ENCODE measurements at places on chromosomes 1 and 21. TPM values are rescaled to one million over a fixed set of nuclear protein-coding genes. Genes with fewer than 3 reads are reported as not detected.

- no peak for DNase-seq
- no peaks in the 10 kb centered on the region for H3K36me3 ChIP-seq
- no peak overlapping the region for H3K4me3 ChIP-seq
- H3K4me1 ChIP-seq = no peaks in the 10 kb centered on the region
- no peaks in the 10 kb centered on the region for H3K27me3 ChIP-seq
- H3K27ac ChIP-seq = no peak overlapping the region
Measured at GRCh38 chr1:186059311-186059710, 315.7 kb downstream of the TPR start.

S100A5 gene
- total RNA-seq = not detected

DNA sequence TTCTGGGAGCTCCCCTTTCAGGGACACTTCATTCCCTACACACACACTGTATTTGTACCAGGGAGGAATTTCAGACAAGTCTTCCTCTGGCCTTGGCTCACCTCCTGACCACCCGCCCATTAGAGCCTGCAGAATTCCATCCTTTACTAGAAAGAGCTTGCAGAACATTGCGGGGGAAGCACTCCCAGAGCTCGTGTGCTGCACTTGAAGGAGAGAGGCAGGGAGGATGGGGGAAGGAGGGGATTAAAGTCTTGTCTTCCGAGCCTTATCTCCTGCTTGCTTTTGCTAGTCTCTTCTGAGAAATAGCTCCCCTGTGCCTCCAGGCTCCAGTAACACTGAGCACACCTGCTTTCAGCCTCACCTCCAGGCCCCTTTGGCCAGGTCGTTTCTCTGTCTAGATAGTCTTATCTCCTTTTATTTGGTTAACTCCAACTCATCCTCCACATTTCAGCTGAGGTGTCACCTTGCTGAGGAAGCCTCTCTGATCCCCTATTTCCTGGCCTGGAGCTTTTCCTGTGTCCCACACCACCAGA, 62.0 kb downstream of the PCNX2 start:
- no peak overlapping the region for H3K27ac ChIP-seq
- DNase-seq = no peak
- H3K4me1 ChIP-seq = no peaks in the 10 kb centered on the region
- no peak overlapping the region for H3K4me3 ChIP-seq

DNA sequence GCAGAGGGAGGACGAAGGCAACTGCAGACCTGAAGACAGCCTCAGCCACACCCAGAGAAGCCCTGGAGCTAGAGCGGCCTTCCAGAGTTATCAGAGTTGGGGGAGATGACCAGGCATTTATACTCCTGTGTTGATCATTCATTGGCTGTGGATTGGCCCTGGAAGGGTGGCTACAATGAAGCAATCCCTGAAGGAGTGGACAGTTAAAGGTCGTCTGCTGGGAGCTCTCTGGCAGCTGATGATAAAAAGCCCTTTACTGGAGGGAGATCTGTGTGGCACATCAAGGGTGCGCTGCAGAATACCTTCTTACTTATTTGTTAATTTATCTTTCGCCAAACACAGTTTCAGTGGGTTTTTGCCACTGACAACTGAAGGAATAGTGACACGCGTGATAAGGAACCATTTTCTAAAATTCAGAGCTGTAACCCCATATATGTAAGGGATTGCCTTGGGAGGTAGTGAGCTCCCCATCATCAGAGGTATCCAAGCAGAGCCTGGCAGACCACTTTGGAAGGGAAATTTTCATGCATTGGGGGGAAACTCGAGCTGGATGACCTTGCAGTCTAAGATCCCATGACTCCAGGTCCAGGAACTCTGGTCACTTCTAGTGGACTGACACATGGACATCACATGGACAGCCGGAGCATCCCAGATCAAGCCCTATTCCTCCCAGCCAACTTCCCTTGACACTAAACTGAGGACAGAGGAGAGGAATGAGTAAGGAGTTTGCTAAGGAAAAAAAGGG, 126.4 kb upstream of the GADD45A start:
- no peaks in the 10 kb centered on the region for H3K27me3 ChIP-seq
- no peak overlapping the region for H3K4me3 ChIP-seq
- H3K4me1 ChIP-seq = peaks cover 12% of the 10 kb centered on the region
- H3K36me3 ChIP-seq = no peaks in the 10 kb centered on the region
- peak overlapping the region; percentile 7 for H3K27ac ChIP-seq

GRCh38 chr1:226129230-226129629, 57.3 kb downstream of the ACBD3 start:
- no peak for DNase-seq
- H3K27me3 ChIP-seq = no peaks in the 10 kb centered on the region
- no peak overlapping the region for H3K27ac ChIP-seq
- H3K36me3 ChIP-seq = no peaks in the 10 kb centered on the region
- H3K4me1 ChIP-seq = no peaks in the 10 kb centered on the region

SPATA45 gene
- not detected for total RNA-seq

DNA sequence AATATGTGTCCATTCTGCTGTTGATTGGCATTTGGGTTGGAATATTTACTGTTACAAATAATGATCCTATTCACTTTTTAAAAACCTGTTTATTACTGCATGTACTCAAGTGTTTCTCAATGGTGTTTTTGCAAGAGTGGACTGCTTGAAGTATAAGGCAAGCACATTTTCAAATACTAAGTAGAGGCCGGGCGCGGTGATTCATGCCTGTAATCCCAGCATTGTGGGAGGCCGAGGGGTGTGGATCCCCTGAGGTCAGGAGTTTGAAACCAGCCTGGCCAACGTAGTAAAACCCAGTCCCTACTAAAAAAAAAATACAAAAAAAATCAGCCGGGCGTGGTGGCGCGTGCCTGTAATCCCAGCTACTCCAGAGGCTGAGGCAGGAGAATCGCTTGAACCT, 276.9 kb upstream of the ADGRL4 start:
- no peak for DNase-seq
- H3K36me3 ChIP-seq = no peaks in the 10 kb centered on the region
- no peak overlapping the region for H3K4me3 ChIP-seq

DNA sequence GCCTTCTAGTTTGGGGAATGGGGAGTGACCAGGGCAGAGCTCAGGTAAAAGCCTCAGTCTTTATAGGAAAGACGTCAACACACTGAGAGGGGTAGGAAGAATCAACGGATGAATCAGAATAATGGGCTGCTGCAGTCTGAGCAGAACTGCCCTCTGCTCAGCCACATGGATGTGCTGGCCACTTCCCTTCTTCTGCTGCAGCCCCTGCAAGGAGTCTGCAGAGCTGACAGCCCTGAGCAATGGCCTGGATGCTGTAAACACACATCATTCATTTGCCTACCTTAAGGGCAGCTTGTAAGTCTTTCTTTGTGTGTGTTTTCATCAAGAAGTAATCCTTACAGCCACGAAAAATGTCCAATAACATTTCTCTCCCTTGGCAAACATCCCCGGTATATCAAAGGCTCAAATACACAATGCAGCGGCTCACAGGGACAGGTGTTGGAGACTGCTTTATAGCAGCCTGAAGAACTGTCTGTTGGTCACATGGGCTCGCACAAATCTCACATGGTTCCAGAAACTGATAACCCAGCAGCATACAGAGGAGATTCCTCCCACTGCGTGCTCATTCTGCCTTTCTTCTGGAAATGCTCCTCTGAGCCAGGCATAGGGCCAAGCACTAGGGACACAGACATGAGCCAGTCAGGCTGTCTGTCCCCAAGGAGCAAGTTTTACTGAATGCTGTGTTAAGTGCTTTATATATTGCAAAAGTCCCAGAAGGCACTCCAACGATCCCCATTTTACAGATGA, 110.1 kb downstream of the HMGB4 start:
- DNase-seq = no peak
- no peak overlapping the region for H3K4me3 ChIP-seq
- no peak overlapping the region for H3K27ac ChIP-seq
- no peaks in the 10 kb centered on the region for H3K36me3 ChIP-seq

CSMD2 gene
- 0.44 TPM for total RNA-seq

GRCh38 chr1:87182611-87183010, 146.1 kb upstream of the LMO4 start:
- H3K27me3 ChIP-seq = no peaks in the 10 kb centered on the region
- no peaks in the 10 kb centered on the region for H3K36me3 ChIP-seq
- no peak overlapping the region for H3K27ac ChIP-seq
- no peak for DNase-seq

NEGR1 gene
- 9.9 TPM for total RNA-seq

GRCh38 chr1:171850651-171851350, 9.5 kb downstream of the DNM3 start:
- H3K4me1 ChIP-seq = no peaks in the 10 kb centered on the region
- DNase-seq = no peak
- H3K4me3 ChIP-seq = no peak overlapping the region
- no peaks in the 10 kb centered on the region for H3K27me3 ChIP-seq

DNA sequence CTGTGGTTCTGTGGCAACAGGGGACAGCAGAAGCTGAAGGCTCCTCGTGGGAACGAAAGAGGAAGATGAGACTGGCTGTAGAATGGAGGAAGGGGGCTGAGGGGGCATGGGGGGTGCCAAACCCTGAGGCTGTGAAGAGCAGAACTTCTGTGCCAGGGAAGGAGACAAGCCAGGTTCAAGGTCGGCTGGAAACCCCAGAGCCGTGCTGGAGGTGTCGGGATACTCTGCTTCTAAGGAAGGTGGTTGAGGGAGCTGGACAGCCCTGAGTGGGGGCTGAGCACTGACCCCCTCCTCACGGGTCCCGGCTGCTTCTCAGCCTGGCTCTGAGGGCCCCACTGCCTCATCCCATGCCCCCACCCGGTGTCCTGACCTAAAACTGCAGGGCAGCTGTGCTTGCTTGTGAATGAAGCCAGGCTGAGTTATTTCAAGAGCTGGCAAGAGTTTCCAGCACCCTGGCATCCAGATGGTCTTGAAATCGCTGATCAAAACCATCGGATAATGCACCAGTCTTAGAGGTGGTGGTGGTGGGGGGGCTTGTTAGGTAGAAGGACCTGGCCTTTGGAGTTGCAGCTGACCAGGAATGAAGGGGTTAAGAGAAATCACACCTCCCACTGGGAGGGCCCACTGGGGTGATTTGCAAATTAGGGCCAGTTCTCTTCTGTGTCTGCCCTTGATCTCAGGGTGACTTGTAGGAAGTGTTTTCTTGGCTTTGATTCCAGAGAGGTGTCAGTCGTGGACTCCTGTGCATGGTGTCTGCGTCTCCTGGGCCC, 218.9 kb upstream of the C1orf174 start:
- H3K36me3 ChIP-seq = no peaks in the 10 kb centered on the region
- H3K27me3 ChIP-seq = no peaks in the 10 kb centered on the region
- no peak overlapping the region for H3K4me3 ChIP-seq
- no peak overlapping the region for H3K27ac ChIP-seq
- DNase-seq = no peak

DNA sequence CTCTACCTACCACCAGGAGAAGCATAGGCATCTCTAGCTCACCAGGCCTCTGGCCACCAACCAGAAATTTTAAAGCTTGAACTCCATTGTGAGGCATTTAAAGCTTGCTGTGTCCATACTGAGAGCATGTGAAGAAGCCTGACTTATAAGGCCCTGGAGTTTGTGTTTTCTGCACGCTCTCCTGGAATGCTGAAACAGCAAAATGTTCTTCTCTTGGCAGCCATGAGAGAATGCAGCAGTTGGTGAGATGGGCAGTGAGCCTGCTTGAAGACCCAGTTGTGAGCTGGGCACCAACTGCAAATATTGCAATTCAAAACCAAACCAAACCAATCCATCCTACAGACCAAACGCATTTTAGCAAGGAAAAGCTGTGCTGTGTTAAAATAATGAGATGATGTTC, 170.0 kb upstream of the IVNS1ABP start:
- H3K4me1 ChIP-seq = peaks cover 38% of the 10 kb centered on the region
- H3K27me3 ChIP-seq = no peaks in the 10 kb centered on the region
- no peak for DNase-seq

AIDA gene
- 40.0 TPM for total RNA-seq

DNA sequence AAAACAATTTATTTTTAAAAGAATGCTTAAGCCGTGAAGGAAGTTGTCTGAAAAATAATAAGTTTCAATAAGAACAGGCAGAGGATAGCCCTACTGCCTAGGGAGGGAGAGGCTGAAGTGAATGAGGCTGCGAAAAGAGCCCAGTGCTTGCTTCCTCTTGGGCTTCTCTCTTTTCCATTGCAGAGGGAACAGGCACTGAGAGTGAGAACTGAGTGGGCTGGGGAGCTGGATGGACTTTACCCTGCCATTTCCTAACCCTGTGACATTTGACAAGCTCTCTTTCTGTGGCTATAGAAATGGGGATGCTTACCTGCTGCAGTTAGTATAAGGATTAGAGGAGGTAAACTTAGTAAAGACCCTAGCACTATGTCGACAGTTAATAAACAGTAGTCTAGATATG, 30.0 kb downstream of the TENT5C start:
- DNase-seq = no peak
- H3K4me3 ChIP-seq = no peak overlapping the region
- H3K27me3 ChIP-seq = no peaks in the 10 kb centered on the region
- peaks cover 11% of the 10 kb centered on the region for H3K4me1 ChIP-seq
- no peak overlapping the region for H3K27ac ChIP-seq
- H3K36me3 ChIP-seq = no peaks in the 10 kb centered on the region

DNA sequence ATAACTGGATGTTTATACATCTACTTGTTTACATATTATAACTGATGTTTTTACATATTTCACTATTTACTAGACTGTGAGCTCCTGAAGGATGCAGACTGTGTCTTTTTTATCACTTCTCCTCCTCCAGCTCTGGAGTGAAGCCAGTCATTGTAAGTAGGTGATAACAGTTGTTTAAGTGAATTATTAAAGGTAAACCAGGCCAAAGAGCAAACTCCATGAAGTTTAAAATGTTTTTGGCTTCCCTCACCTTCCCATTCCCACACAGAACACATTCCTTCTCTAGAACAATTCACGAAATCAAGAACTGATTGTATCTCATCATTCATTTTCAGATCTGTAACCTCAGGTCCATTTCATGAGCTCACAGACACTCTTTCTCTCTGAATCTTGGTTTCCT, 98.3 kb downstream of the DAB1 start:
- H3K4me1 ChIP-seq = no peaks in the 10 kb centered on the region
- no peak for DNase-seq
- no peaks in the 10 kb centered on the region for H3K27me3 ChIP-seq
- H3K36me3 ChIP-seq = no peaks in the 10 kb centered on the region
- H3K4me3 ChIP-seq = no peak overlapping the region

TMEM82 gene
- not detected for total RNA-seq

- H3K36me3 ChIP-seq = no peaks in the 10 kb centered on the region
- no peak overlapping the region for H3K4me3 ChIP-seq
- DNase-seq = no peak
- H3K27ac ChIP-seq = no peak overlapping the region
Measured at GRCh38 chr21:18298228-18298627, 53.6 kb downstream of the CHODL start.

HIVEP3 gene
- 5.8 TPM for total RNA-seq

SELE gene
- 0.11 TPM for total RNA-seq

GRCh38 chr1:117534995-117535467, 70.8 kb upstream of the TENT5C start:
- no peak overlapping the region for H3K27ac ChIP-seq
- H3K4me1 ChIP-seq = no peaks in the 10 kb centered on the region
- DNase-seq = no peak
- no peaks in the 10 kb centered on the region for H3K27me3 ChIP-seq
- no peaks in the 10 kb centered on the region for H3K36me3 ChIP-seq

- no peaks in the 10 kb centered on the region for H3K36me3 ChIP-seq
- DNase-seq = no peak
- no peaks in the 10 kb centered on the region for H3K4me1 ChIP-seq
- H3K27ac ChIP-seq = peak overlapping the region; percentile 22
- H3K4me3 ChIP-seq = no peak overlapping the region
Measured at GRCh38 chr1:243267471-243267880, 11.6 kb downstream of the SDCCAG8 start.

- H3K27me3 ChIP-seq = no peaks in the 10 kb centered on the region
- DNase-seq = no peak
- H3K4me1 ChIP-seq = peaks cover 5% of the 10 kb centered on the region
- no peak overlapping the region for H3K4me3 ChIP-seq
- H3K27ac ChIP-seq = no peak overlapping the region
- H3K36me3 ChIP-seq = no peaks in the 10 kb centered on the region
Measured at GRCh38 chr1:40789661-40790430, 6.3 kb downstream of the KCNQ4 start.

PTGFR gene
- total RNA-seq = 0.39 TPM

STUM gene
- total RNA-seq = 0.43 TPM

All from right atrium auricular region (tissue), 2 donors.